ENCODE measurements at places on chromosomes 2 and 18.

- DNase-seq, result no peak
Observed at GRCh38 chr2:167692191-167692590, 555.2 kb downstream of the STK39 start.

DNA sequence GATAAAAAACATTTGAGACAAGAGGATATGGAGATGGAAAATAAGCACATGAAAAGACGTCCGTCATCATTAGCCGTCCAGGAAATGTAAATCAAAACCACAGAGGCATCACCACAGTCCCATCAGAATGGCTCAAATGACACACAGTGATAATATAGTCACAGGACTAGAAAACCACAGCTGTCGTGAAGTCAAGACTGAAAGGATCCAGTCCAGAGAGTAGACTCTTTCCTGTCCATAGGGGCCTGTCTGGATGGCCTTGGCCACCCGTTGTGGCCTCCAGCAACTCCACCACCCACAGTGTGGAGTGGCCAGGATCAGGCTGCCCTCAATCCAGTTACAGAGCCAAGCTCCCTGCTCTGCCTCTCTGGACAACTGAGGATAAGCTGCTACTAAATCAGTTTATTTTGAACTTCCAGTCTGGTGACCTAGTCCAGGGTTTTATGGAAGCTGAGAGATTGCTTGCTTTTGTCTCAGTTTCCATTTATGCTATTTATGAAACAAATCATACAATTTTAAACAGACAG is 60.4 kb downstream of the RHOB start:
- DNase-seq, result no peak

DNA sequence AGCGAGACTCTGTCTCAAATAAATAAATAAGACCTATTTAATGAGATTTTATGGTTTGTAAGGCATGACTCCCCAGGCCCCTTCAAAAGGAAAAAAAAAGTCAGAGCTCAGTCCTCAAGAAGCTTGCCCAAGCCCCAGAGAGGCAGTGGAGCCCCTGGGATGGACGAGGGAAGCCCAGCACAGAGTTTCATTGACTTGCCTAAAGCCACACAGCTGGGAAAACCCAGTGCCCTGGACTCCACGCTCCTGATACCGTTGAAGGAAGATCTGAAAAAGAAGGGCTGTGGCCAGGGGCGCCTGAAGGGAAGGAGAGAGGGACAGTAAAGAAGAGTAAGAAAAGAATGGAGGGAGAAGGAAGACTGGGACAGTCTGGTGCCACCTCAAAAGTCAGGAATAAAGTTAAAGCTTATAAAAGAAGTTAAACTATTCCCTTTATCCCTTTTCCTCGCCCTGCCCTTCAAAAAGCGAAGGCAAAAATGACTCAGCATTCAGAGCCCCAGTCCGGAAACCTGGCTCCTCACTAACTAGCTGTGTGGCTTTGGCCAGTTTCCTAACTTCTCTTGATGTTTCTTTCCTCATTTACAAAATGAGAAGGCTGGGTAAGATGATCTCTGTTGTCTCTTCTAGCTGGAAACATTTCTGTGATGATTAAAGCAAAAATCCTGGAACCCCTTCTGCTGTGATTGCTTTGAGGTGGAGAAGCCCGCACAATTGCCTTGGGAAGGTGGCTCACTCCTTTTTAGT is 46.7 kb downstream of the LYPD1 start:
- peak; percentile 80 for DNase-seq

DNA sequence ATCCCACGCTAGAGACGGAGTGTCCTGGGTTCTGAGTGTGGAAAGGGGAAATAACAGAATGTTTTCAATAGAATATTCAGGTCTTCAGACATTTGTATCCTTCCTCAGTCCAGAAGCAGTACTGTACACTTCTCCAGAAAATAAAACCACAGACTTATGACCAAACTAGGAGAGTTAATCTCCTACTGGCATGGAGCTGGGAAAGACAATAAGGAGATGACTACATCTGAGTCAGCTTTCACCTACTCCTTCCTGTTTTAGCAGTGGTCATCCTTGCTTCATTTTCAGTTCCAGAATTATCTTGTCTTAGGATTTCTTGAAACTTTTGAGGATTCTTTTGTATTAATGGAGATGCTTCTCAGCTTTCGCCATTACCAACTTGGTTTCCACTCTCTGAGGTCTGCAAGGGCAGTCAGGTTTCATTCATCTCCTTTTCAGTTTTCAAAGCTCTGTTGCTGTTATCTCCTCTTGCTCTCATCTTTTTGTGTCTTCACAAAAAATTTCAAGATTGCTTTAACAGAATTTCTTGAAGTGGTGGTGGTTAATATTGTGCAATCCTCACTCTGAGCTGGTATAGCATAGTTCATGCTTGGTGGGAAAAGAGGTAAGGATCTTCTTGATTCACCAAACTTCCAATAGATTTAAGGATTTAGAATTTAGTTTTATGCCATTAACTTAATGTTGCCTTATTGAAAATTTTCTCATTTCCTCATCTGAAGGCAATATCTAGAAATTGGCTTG is 23.7 kb upstream of the NR4A2 start:
- DNase-seq, result no peak

- no peak for DNase-seq
Observed at GRCh38 chr2:105403783-105404698, 5.2 kb upstream of the FHL2 start.

GRCh38 chr2:238075397-238075796 is 14.6 kb downstream of the SCLY start:
- DNase-seq, result no peak

GRCh38 chr18:10336749-10337350 is 117.6 kb upstream of the APCDD1 start:
- no peak for DNase-seq

- no peak for DNase-seq
Observed at GRCh38 chr2:162058973-162059668, 14.9 kb downstream of the DPP4 start.

GRCh38 chr18:61606759-61607158 is 273.5 kb downstream of the CDH20 start:
- DNase-seq, result peak; percentile 70

GRCh38 chr18:22172594-22173049 is 3.2 kb downstream of the GATA6 start:
- DNase-seq, result no peak

DNA sequence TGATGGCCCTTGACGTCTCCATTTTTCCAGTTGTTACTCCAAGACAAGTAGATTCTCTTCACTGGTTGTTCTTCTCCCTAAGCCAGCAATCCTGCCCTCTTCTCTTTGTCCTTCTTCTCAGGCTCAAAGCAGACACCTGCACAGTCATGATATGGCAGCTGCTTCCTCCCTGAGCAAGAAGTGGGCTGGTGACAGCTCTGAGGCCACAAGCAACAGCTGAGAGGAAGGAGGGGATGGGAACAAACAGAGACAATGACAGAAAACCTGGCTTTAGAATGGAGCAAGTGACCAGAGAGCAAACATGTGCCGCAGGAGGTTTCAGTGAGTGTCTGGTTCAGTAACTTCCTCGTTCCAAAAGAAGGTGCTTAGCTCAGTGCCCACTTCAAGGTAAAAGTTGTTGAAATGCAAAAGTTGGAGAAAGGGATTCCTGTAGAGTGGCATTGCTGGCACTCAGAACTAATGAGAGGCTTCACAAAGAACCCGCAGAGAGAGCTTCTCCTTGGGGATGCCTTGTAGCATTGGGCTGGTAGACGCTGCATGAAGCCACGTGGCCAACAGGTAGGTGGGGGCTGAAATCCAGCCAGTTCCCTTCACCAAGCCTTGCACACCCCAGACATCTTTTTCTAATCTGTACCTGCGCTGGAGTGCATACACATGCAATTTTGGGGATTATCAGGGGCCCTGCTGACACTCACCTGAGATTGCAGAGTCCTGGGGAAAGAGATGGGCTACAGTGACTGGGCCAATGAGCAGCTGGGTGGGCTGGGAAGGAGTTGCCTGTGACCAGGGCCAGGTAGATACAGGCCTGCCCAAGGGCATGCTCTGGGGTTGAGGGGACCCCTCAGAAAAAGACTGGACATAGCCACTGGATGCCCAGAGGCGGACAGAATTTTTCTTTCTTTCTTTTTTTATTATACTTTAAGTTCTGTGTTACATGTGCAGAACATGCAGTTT is 153.3 kb upstream of the RAB12 start:
- DNase-seq, result no peak

Data from muscle of leg (tissue), 16 donors.